ENCODE measurements at places on chromosomes 2 and 18.

GRCh38 chr2:74181739-74182138 is 3.1 kb upstream of the MOB1A start:
- DNase-seq, result no peak

- DNase-seq, result no peak
Observed at GRCh38 chr2:225479386-225479785, 79.9 kb downstream of the NYAP2 start.

DNA sequence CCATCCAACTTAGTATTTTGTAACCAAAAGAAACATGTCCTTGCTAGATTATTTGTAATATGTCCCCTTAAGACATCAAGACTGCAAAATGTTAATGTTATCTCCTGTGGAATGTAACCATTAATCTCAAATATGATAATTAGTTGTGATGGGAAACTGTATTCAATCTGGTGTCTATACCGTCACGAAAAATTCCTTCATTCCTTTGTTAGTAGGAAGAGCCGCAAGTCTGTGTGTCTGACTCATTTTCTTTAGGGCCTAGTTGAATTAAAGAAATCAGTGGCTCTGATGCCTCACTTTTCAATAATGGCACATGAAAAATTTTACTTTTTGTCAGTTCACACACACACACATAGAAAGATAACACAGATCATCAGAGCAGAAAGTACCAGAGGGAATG is 127.1 kb upstream of the CHAC2 start:
- DNase-seq, result no peak

- no peak for DNase-seq
Observed at GRCh38 chr18:45197526-45197970, 417.7 kb upstream of the SLC14A2 start.

GRCh38 chr2:160109243-160109642 is 46.8 kb upstream of the PLA2R1 start:
- DNase-seq, result no peak

DNA sequence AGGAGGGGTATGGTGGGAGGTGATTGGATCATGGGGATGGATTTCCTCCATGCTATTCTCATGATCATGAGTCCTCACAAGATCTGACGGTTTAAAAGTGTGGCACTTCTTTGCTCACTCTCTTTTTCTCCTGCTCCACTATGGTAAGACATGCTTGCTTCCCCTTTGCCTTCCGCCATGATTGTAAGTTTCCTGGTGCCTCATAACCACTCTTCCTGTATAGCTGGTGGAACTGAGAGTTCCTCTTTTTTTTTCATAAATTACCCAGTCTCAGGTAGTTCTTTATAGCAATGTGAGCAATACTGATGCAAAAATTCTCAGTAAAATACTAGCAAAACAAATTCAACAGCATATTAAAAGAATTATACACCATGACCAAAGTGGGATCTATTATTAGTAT is 728.5 kb upstream of the SLC8A1 start:
- no peak for DNase-seq

DNA sequence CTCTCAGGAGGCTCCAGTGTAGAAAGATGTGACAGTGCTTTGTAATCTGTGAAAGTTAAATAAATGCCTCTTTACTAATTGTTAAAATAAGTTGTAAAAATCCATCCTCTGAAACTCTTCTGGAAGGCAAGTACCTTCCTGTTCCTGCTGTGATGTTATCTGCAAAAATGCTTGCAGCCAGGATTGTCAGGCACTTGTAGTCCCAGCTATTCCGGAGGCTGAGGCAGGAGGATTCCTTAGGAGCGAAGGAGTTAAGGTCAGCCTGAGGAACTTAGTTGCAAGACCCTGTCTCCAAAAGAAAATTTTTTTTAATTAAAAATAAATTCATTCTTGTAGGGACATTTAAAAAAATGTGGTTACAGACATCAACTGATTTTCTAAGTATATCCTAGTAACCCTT is 22.7 kb upstream of the BMPR2 start:
- no peak for DNase-seq

GRCh38 chr2:71477231-71477691 is 23.9 kb downstream of the DYSF start:
- no peak for DNase-seq

GRCh38 chr2:113842919-113843736 is 46.8 kb upstream of the ACTR3 start:
- DNase-seq, result no peak

- no peak for DNase-seq
Observed at GRCh38 chr2:27202854-27203253, 9.0 kb upstream of the ATRAID start.

GRCh38 chr18:65762556-65762955 is 11.7 kb downstream of the CDH7 start:
- no peak for DNase-seq

- DNase-seq, result peak; percentile 52
Observed at GRCh38 chr2:20350041-20350712, 467 bp downstream of the PUM2 start.

DNA sequence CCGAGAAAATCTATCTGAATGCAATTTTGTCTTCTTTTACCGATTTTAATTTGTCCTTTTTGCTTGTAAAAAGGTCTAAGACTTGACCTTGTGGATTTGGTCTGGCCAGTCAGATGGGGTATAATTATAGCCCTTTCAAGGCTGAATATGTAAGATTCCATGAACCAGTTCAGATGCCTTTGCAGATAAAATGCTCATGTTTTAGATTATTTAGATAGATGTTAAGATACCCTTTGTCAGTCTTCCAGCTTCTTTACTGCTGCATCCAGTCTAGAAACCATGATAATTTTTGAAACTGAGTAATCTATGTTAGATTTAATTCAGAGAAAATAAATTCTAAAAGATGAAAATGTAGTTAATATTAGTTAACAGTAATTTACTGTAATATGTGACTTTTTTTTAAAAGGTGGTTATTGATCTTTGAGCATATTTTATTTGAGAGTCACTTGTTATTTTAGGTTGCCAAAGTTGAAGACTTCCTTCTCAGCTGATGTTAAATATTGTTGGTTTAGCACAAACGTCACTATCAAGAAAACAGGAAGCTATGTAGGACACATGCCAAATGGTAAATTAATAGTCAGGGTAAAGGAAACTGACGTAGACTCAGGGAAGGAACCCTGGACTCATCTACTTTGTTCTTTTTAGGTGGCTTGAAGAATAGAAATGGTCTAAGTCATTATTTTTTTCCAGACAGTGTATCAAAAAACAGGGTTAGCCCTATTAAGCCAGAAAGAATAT is 29.8 kb downstream of the BABAM2 start:
- DNase-seq, result no peak

DNA sequence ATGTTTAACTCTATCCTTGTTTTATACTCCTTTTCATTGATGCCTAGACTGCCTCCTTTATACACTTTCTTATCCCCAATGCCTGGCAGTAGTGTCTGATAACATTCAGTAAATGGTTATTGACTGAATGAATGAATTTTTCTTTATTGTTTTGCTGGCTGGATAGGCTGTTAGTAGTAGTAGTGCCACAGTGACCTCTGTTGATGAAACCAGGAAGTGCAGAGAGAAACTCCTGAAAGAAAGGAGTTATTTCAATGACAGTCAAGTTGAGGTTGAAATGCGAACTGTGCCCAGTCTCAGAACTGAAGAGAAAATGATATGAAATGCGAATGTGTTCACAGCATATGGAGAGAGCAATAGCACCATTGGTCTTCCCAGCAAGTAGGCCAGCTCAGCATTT is 26.8 kb upstream of the SLC9A2 start:
- DNase-seq, result peak; percentile 24

DNA sequence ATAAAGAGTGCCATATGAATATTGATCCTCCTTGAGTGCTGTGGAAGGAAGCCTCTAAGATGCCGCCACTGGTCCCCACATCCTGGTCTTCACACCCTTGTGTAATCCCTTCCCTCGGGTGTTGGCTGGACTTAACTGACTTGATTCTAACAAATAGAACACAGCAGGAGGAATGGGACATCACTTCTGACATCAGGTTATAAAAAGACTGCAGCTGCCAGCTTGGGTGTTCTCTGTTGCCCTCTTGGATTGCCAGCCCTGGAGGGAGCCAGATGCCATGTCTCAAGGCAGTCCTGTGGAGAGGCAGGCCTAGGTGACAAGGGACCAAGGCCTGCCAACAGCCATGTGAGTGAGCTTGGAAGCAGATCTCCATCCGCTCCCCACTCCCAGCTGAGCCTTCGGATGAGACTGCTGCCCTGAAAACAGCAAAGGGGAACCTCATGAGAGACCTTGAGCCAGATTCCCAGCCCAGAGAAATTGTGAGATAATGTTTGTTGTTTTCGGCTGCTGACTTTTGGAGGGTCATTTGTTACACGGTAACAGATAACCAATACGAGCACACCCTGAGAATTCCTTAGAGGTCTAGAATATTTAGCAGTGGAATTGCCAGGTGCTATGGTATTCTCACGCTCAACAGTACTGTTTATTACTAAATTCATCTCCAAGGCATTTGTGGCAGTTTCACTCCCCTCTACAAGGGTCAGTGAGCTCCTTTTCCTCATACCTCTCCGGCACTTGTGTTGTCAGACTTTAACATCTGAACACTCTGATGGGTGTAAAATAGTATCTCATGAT is 32.5 kb downstream of the HPCAL1 start:
- no peak for DNase-seq

- no peak for DNase-seq
Observed at GRCh38 chr2:150931451-150931850, 330.2 kb downstream of the RBM43 start.

DNA sequence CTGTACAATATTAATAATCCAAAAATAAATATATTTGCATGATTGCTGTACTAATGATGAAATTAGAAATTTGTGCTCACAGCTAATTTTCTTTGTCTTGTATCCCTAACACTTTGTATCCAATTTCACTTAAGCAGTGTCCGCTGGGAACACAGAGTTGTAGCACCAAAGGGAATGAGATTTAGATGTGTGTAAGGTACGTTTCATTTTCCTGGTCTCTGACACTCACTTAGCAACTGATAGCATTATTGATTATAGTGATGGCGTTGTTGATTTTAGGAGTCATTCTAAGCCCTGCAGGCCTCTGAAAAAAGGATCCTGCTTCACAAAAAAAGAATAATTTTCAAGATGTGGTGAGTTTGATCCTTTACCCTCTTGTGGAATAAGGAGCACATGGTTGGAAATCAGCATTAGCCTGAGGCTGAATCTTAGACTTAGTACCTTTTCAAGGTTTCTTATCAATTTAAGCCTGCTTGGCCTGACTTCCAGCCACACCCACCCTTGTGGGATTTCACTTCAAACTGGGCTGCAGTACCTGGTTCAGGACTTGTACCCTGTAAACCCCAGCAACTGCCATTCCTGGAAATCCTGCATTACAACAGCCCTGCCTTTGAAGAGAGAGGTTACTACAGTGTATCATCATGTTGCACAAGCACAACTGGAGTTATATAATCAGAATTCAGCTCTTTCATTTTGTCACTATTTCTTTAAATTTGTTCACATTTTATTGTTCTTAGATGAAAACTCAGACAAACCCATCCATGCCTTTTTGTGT is 116.2 kb downstream of the RND3 start:
- no peak for DNase-seq

DNA sequence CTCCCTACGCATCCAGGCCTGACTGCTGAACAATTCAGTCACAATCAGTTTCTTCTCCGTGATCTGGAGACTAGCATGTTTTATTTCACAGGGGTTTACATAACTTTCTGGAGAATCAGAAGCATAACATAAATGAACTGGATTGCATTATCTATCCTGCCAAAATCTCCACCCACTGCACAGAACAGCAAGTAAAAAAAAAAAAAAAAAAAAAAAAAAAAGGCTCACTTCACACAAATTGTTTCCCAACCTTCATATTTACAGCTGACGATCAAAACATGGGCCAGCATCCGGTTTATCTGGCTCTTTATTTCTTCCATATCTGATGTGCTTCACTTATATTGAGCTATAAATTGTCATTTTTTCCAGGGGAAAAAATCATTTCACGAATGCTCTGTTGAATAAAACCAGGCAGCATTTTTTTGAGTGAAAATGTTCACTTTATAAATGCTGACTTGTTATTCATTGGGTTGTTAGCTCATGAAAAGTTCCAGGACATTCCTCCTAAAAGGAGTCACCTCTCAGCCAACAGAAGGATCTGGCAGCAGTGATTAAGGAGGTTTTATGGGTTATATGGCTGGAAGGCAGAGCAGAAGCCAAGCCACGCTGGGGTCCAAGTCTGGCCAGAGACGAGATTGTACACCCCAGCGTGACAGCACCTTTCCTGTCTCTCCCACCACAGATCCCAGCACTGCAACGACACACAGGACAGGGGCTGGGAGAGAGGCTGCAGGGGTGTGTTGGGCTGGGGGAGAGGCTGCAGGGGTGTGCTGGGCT is 51.2 kb upstream of the GLI2 start:
- no peak for DNase-seq
